ENCODE measurements at places on chromosomes 5 and 9. TPM values are rescaled to one million over a fixed set of nuclear protein-coding genes. Genes with fewer than 3 reads are reported as not detected.

GRCh38 chr9:97064176-97064575, 25.2 kb upstream of the CTSV start:
- DNase-seq, result no peak

- no peak for DNase-seq
These were observed 64.5 kb upstream of the PPARGC1B start for GRCh38 chr5:149665416-149666175.

DNA sequence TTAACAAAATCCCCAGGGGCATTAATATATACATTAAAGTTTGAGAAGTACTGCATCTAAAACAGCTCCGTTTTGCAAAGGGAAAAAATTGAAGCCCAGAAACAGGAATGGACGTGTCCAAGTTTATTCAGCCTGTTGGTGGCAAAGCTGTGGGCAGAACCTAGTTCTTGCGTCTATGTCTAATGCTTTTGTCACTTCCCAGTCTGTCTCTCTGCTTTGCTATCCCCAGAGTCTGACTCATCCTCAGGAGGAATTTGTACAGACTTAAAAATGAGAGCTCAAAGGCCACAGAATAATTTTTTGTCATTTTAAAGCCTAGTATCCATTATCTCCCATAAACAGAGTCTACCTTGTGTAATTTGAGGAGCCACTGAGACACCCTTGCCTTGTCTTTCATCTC, 330.9 kb upstream of the GRIA1 start:
- DNase-seq, result no peak

DNA sequence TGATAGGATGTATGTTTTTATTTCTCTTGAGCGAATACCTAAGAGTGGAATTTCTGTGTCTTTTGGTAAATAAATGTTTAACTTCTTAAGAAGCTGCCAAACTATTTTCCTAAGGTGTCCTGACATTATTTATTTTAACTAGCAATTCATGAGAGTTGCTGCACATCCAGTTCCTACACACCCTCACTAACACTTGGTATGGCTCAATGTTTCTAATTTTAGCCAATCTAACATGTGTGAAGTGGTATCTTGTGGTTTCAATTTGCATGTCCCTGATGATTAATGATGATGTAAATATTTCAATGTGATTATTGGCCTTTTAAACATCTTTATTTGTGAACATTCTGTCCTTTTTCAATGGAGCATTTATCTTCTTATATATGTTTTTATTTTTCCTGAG, 2095.5 kb upstream of the C9orf72 start:
- DNase-seq, result peak; percentile 26

GRCh38 chr5:51185850-51186329, 197.4 kb upstream of the ISL1 start:
- DNase-seq, result peak; percentile 72

Gene SLC4A9
- total RNA-seq, result 1.6 TPM

Gene LIX1
- 1.7 TPM for total RNA-seq

Gene BARHL1
- total RNA-seq, result not detected

Gene PLAC8L1
- not detected for total RNA-seq

Gene KIAA1191
- total RNA-seq, result 31.7 TPM
